ENCODE measurements at places on chromosomes 6 and 20.

GRCh38 chr6:126672649-126673048, 332.7 kb downstream of the CENPW start:
- no peak for DNase-seq

DNA sequence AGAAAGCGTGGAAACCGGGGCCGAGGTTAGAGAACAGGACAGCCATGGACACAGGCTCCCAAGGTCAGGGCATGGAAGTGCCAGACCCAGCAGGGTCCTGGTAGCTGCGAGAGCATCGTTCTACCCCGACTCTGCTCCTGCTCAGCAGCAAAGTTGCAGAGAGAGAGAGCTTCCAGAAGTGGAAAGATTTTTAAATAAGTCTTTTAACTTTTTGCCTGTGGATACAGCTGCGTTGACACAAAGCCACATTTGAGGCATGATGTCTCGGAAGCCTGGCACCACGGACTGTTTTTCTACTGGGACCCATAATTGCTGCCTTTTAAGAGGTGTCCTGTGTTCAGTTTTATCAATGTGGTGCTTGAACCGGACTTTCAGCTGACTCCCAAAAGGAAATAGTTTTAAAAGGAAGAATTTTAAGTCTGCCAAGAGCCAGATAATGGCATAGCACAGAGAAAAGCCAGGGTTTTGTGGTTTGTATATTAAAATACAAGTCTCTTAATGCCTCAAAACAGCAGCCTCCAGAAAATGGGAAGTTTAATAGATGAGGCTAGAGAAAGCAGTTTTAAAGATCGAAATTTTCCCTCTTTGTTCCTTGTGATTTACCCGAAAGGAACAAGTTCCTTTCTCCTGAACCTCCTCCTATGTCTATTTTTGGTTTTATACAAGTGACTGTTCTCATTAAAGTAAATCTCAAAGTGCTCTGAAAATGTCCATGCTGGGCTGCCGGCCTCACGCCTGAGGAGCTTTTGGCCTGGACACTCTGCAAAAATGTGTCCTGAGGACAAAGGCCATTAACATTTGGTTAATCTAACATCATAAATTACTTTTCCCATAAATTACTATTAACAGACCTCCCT, 91.5 kb downstream of the RIN2 start:
- DNase-seq: no peak

- DNase-seq: no peak
Measured at GRCh38 chr6:22302838-22303237, 6.0 kb upstream of the PRL start.

DNA sequence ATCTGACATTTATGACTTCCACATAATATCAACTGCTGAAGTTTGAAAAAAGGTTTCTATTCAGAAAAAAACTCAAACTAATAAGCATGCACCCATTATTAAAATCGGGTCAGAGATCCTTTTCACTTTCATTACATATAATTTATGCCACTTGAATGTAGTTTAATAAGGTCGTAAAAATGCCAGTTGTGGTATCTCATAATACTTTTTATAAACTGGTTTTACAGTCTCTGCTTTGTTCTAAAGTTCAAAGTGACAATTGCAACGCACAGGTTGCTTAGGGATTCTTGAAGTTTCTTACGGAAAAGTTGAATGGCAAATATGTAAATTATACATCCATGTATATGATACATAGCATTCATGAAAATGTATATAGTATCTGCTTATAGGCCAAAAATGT, 229.4 kb upstream of the CEP162 start:
- DNase-seq: no peak

- no peak for DNase-seq
Measured at GRCh38 chr20:8130840-8131526, 1.1 kb upstream of the PLCB1 start.
